ENCODE measurements at places on chromosomes 4 and X.

DNA sequence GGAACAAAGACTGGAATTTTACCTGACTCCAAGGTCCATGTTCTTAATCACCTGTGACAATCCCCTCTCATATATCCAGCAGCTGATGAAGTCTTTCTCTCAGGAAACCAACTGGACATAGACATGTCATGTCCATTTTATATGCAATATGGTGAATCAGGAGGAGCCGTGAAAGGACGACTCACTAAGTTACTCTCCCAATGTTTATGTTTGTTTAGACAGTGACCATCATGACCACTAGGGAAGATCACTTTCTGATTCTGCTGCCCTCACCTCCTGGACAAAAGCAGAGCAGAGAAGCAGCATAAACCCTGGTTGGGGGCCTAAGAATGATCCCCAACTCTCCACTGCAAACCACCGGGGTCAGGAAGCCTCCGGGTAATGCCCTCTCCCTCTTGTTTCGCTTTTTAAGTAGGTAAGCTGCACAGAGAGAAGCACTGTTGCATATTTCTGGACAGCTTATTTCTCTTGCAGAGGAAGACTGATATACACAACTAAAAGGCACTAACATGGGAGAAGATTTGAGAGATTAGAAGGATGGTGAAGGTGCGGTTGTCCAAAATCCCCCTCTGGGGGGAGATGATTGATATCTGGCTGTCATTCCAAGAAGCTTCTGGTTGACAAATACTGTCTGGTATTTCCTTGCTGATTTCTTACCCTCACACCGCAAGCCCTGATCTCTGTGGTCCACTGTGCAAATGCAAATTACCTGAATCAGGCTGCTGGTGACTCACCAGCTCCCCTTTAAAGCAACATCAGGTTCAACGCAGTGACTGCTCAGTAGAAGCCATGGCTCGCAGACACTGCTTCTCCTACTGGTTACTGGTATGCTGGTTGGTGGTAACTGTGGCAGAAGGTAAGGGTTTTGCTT is at the start of gene ODAPH:
Gene ODAPH (plus strand): TSS at position 773 of the 871 bp plus-strand sequence. CDS start 17 bp downstream, at position 790.
- H3K27me3 ChIP-seq = no peaks in the 10 kb centered on the region
- no peak for DNase-seq
- no peak within 1 kb of the TSS for H3K4me3 ChIP-seq

DNA sequence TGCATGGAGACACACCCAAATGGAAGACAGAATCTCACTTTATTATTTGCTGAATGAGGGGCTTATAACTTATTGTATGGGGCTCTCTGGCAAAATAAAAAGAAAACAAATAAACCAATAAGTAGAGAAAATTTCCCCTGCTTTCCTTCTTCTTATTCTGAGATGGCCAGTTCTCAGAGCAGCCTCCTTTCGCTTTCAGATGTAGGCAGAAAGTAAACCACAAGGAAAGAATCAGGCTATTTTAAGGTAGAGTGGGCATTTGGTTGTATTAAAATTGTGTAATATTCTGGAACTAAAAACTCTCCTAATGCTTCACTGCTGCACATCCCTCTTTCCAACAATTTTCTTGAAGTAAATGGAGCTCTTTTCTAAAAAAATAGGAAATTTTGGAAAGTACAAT is 241.8 kb downstream of the GALNTL6 start:
- no peaks in the 10 kb centered on the region for H3K36me3 ChIP-seq
- H3K4me1 ChIP-seq = no peaks in the 10 kb centered on the region
- no peak overlapping the region for H3K4me3 ChIP-seq
- no peak overlapping the region for H3K27ac ChIP-seq

- no peak for DNase-seq
- no peak overlapping the region for H3K4me3 ChIP-seq
- no peaks in the 10 kb centered on the region for H3K36me3 ChIP-seq
- H3K27me3 ChIP-seq = no peaks in the 10 kb centered on the region
- H3K4me1 ChIP-seq = no peaks in the 10 kb centered on the region
Measured at GRCh38 chr4:118254368-118254767, 98.4 kb downstream of the PRSS12 start.

- H3K4me1 ChIP-seq = peaks cover 8% of the 10 kb centered on the region
- H3K4me3 ChIP-seq = no peak overlapping the region
- H3K36me3 ChIP-seq = no peaks in the 10 kb centered on the region
- H3K27me3 ChIP-seq = no peaks in the 10 kb centered on the region
Measured at GRCh38 chr4:17096692-17097091, 198.2 kb upstream of the LDB2 start.

DNA sequence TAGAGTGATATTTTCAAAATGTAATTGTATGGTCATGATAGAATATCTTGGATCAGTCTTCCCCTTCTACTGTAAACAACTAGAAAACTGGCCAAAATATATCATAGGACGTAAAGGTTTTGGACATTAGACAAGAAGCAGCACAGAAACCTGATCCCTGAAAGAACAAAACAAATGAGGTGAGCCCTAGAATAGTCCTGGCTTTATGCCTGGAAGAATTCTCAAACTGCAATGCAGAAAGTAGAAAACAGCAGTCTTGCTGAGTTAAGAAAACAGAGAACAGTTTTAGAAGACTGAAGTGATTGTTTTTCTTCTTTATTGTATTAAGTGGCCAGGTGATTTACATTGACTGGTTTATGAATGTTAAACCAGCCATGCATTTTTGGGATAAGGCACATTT is 19.5 kb downstream of the NSUN7 start:
- H3K36me3 ChIP-seq = no peaks in the 10 kb centered on the region
- peaks cover 7% of the 10 kb centered on the region for H3K4me1 ChIP-seq
- no peaks in the 10 kb centered on the region for H3K27me3 ChIP-seq

- H3K27me3 ChIP-seq = no peaks in the 10 kb centered on the region
- no peak overlapping the region for H3K27ac ChIP-seq
- DNase-seq = no peak
- peaks cover 14% of the 10 kb centered on the region for H3K36me3 ChIP-seq
Measured at GRCh38 chr4:725391-726234, 20.0 kb downstream of the PCGF3 start.

All from lung (tissue), 17 donors.